Left ventricle myocardium inferior (tissue), 1 donor: ENCODE measurements at places on chromosomes 6 and 20. TPM values are rescaled to one million over a fixed set of nuclear protein-coding genes. Genes with fewer than 3 reads are reported as not detected.

GRCh38 chr6:154356690-154357089 is at the start of gene IPCEF1:
Gene IPCEF1 (minus strand): TSS chr6:154356803. CDS start chr6:154265947, 90,856 bp downstream.
- no peak for DNase-seq

- DNase-seq: no peak
Observed at GRCh38 chr6:128256095-128256494, 264.3 kb downstream of the PTPRK start.

The TTBK1 gene
- total RNA-seq: 0.27 TPM

The TGM3 gene
- not detected for total RNA-seq

The NHLRC1 gene
- 1.1 TPM for total RNA-seq
